Thoracic aorta (tissue), 2 donors: ENCODE measurements at places on chromosomes 1 and 21. TPM values are rescaled to one million over a fixed set of nuclear protein-coding genes. Genes with fewer than 3 reads are reported as not detected.

DNA sequence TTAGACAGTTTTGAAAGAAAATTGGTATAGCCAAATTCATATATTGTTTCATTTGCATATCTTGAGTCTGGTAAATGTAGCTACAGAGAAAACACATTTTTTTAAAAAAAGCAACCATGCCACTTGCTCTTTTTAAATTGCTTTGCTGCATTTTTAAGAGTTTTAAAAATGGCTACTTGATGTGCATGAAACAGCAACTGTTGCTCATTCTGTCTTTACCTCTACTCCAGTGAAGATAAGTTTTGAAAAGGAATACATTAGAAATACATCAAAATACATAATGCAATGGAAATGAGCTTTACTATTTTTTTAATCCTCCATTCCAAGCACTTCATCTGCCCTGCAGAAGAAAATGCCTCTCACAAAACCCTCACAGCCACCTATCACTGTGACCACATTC, 95.5 kb downstream of the IFI44 start:
- H3K4me1 ChIP-seq, result no peaks in the 10 kb centered on the region
- H3K27me3 ChIP-seq, result no peaks in the 10 kb centered on the region

DNA sequence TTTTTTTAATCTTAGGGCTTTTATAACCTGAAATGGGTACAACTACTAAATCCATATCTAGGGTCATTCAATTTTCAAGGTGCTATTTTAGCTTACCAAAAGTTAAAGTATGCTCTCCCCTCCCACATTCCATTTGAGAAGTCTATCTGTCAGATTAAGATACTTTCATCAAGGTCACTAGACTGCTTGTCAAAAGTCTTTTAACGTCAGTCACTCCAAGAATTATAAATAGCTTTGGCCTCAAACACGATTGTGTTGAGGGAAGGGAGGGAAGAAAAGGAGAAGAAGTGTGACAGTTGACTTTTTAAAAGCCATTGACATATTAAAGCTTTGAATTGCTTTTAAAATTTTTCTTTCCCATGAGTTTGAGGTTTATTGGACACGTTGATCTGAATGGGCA, 175.8 kb downstream of the PTGER3 start:
- H3K4me3 ChIP-seq, result no peak overlapping the region
- no peaks in the 10 kb centered on the region for H3K36me3 ChIP-seq
- peaks cover 36% of the 10 kb centered on the region for H3K4me1 ChIP-seq
- H3K27ac ChIP-seq, result no peak overlapping the region
- no peak for DNase-seq

- H3K4me1 ChIP-seq, result peaks cover 27% of the 10 kb centered on the region
- no peaks in the 10 kb centered on the region for H3K36me3 ChIP-seq
- H3K27me3 ChIP-seq, result peaks cover 15% of the 10 kb centered on the region
- H3K27ac ChIP-seq, result no peak within 1 kb of the TSS
These were observed at the start of gene NTRK1 for GRCh38 chr1:156860628-156861423. Gene NTRK1, plus strand, starts transcription at chr1:156860865. Its CDS starts 70 bp downstream, at chr1:156860935.

The ANGPTL3 gene
- total RNA-seq, result not detected

- H3K36me3 ChIP-seq, result no peaks in the 10 kb centered on the region
- H3K4me1 ChIP-seq, result peaks cover 12% of the 10 kb centered on the region
- DNase-seq, result no peak
- no peaks in the 10 kb centered on the region for H3K27me3 ChIP-seq
These were observed 422.2 kb upstream of the DEPDC1 start for GRCh38 chr1:68919075-68919474.

GRCh38 chr1:65830306-65830705, 37.6 kb downstream of the PDE4B start:
- DNase-seq, result no peak
- H3K27me3 ChIP-seq, result no peaks in the 10 kb centered on the region
- H3K4me3 ChIP-seq, result no peak overlapping the region
- H3K27ac ChIP-seq, result no peak overlapping the region

- peaks cover 18% of the 10 kb centered on the region for H3K4me1 ChIP-seq
- H3K36me3 ChIP-seq, result no peaks in the 10 kb centered on the region
- no peak overlapping the region for H3K27ac ChIP-seq
- DNase-seq, result no peak
These were observed 55.2 kb downstream of the IRF2BP2 start for GRCh38 chr1:234554698-234555311.

DNA sequence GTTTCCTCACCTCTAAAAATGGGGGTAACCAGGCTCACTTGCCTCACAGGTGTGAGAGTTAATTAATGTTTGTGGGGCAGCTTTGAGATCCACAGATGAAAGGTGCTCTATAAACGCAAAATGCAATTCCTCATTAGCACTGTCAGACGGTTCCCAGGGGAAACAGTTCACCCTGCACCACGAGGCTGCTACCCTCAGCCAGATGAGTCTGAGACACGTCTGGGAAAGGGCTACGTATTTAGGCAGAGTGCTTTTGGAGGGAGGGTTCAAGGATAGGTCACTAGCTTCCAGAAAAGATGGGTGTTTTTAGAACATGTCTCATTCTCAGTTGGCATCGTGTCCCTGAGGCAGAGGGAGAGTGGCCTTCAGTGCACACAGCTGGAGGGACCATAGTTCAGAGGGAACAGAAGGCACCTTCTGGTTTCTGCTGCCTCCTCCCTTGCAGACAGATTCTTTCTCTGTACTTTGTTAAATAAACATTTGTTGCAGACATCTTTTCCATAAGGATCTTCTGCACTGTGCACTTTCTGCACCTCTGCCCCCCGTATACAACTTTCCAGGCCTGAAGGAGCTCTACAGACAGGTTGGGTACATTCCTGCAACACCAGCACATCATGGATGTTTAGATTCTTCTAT, 139.9 kb downstream of the CLIC6 start:
- H3K4me3 ChIP-seq, result no peak overlapping the region
- peaks cover 7% of the 10 kb centered on the region for H3K4me1 ChIP-seq
- H3K27ac ChIP-seq, result peak overlapping the region; percentile 83
- H3K36me3 ChIP-seq, result no peaks in the 10 kb centered on the region
- no peak for DNase-seq
- H3K27me3 ChIP-seq, result no peaks in the 10 kb centered on the region

DNA sequence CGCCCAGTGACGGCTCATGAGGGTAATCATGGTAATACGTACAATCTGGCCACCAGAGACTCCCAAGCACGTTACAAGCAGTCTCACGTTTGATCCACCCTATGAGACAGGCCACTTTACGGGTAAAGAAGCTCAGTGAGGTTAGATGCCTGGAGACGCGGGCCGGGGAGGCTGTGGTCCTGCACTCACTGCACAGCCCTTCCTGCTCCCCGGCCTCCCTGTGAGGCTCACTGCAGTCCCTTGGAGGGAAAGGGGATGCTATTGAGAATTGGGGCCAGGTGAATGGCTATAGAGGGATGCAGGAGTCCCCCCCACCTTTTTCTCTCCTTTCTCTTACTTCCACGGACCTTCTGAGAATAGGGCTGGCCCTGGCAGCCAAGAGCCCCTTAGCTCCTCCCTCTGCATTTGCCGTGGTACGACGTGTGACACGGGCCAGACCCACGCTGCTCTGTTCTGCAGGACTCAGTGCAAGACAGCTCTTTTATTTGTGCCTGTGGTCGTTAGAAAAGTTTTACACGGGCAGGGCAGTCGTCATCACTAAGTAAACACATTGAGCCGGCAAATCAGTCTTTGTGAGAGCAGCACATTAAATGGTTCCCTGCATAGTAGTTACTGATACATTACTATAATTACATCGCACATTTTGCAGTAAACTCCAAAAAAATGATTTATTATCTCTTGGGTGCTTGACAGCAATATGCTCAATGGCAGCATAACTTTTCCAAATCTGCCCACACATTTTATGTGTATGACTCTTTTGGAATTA, 18.8 kb downstream of the KIF26B start:
- no peaks in the 10 kb centered on the region for H3K4me1 ChIP-seq
- H3K4me3 ChIP-seq, result no peak overlapping the region
- no peaks in the 10 kb centered on the region for H3K27me3 ChIP-seq
- H3K36me3 ChIP-seq, result no peaks in the 10 kb centered on the region
- no peak overlapping the region for H3K27ac ChIP-seq

DNA sequence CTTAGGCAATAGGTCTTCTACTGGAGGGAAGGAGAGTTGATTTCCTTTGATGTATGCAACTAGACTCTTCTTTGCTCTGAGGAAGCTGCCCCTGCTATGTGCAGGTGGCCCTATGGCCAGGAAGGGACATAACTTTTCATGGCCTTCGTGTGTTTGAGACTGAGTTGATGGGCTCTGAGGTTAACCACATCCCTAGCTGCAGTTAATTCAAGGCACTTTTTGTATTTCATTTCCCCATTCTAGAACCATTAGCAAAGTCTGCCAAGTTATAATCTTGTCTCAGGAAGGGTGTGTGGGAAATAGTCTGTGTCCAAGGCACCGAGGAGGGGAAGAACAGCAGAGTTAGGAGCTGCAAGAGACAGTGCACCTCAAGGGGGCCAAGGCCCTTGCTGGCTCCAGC, 2.5 kb downstream of the FCRL4 start:
- no peaks in the 10 kb centered on the region for H3K36me3 ChIP-seq
- H3K27ac ChIP-seq, result no peak overlapping the region
- DNase-seq, result no peak
- no peaks in the 10 kb centered on the region for H3K27me3 ChIP-seq

The LIN28A gene
- total RNA-seq, result not detected

The C4BPA gene
- total RNA-seq, result 0.71 TPM

DNA sequence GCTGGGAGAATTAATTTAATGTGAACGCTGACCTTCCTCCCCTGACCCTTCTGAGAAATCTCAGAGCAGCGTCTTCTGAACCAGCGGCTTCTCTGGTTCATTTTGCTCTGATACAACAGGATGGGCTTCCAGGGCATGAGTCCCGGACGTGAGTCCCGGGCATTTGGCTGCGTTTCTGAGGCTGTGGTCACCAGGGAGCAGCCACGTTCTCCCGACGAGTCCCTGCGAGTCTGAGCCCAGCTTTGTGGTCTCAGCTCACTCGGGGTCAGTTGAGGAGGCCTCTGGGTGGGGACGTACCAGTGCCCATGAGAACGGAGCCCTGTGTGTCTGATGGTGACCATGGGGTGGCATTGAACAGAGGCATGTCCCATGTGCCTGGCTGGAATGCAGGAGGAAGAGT, 17.7 kb upstream of the OBSCN start:
- H3K4me1 ChIP-seq, result no peaks in the 10 kb centered on the region
- no peaks in the 10 kb centered on the region for H3K27me3 ChIP-seq
- no peak overlapping the region for H3K27ac ChIP-seq

DNA sequence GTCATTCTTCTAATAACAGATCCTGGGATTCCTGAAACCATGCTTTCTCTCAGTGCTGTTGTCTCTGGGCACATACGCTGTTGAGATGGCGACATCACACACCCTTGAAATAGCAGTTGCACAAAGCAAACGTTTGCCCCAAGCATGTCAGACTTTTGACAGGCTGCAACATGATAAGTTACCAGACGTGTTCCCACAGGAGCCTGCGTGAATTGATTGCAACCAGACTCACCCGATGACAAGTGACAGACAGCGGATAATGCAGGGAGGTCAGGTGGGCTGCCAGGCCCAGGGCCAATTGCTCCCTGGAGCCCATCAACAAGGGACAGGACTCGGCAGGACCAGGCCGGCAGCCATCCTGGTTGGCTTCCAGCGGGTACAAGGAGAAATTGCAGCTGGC, 310.9 kb downstream of the SIPA1L2 start:
- no peak overlapping the region for H3K4me3 ChIP-seq
- H3K36me3 ChIP-seq, result no peaks in the 10 kb centered on the region
- H3K27ac ChIP-seq, result no peak overlapping the region
- no peaks in the 10 kb centered on the region for H3K4me1 ChIP-seq
- H3K27me3 ChIP-seq, result no peaks in the 10 kb centered on the region

DNA sequence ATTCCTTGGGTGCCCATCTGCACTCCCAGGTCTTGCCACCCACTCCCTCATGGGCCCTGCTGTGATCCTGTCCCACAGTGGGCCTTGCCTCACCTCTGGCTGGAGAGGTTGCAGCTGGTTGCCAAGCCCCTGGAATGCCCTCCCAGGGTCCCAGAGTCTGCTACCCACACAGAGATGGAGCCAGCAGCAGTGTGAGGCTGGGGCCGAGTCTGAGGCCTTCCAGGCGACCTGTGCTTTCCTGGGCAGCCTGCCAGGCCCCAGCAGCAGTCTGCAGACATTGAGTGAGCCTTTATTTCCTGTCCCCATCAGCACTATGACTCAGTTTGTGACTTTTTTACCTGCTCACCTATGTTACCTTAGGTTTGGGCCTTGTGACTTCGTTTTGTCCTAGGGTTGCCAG, 25.0 kb upstream of the TSPAN2 start:
- peak overlapping the region; percentile 54 for H3K27ac ChIP-seq
- DNase-seq, result no peak
- no peaks in the 10 kb centered on the region for H3K36me3 ChIP-seq
- no peaks in the 10 kb centered on the region for H3K27me3 ChIP-seq
- H3K4me3 ChIP-seq, result no peak overlapping the region

GRCh38 chr1:5769146-5769545, 223.1 kb downstream of the NPHP4 start:
- H3K4me1 ChIP-seq, result no peaks in the 10 kb centered on the region
- H3K4me3 ChIP-seq, result no peak overlapping the region
- DNase-seq, result no peak
- no peaks in the 10 kb centered on the region for H3K27me3 ChIP-seq

The CFAP107 gene
- total RNA-seq, result not detected

- H3K36me3 ChIP-seq, result no peaks in the 10 kb centered on the region
- no peak for DNase-seq
- no peak overlapping the region for H3K4me3 ChIP-seq
- H3K27ac ChIP-seq, result no peak overlapping the region
These were observed 682.4 kb upstream of the ADAMTS5 start for GRCh38 chr21:27649323-27649722.

- no peak for DNase-seq
- no peaks in the 10 kb centered on the region for H3K4me1 ChIP-seq
These were observed 56.1 kb downstream of the MEF2D start for GRCh38 chr1:156444407-156445001.

GRCh38 chr1:39671793-39672550, at the start of gene NT5C1A:
Gene NT5C1A, minus strand, starts transcription at chr1:39672107. Its CDS starts 69 bp downstream, at chr1:39672038.
- peaks cover 4% of the 10 kb centered on the region for H3K4me1 ChIP-seq
- no peaks in the 10 kb centered on the region for H3K36me3 ChIP-seq
- H3K4me3 ChIP-seq, result peak within 1 kb of the TSS; percentile 73
- no peaks in the 10 kb centered on the region for H3K27me3 ChIP-seq

DNA sequence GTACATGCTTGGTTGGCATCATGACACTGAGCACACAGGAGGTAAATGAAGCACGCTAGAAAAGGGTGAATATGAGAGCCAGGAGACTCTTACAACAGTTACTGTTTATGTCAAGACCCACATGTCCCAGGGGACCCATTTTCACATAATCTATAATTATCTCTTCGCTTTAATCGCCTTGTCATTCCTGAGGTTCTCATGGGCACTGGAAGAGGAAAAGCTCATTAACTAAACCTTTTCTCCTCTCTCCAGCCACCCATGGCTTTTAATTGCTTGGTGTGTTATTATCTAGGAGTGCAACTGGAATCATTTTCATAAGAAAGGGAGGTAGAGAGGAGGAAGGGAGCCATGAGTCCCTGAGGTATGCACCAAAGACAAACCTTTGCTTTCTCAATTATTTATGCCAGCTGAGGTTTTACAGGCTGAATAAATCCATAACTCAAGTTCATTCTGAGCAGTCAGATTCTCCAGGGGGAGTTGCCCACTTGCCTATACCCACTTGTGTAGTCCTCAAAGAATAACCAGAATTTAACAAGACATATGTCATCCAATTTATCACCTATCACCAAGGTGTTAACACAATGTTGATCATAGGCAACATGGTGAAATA, 77.4 kb downstream of the ACBD6 start:
- no peak for DNase-seq
- no peaks in the 10 kb centered on the region for H3K36me3 ChIP-seq
- H3K27ac ChIP-seq, result no peak overlapping the region
